CD4-positive, alpha-beta T cell treated with Interleukin-6 for 4 hours (primary cell): ENCODE measurements at places on chromosomes 13 and 19.

GRCh38 chr19:28504727-28505126, 708.2 kb downstream of the UQCRFS1 start:
- no peak for DNase-seq

- peak; percentile 77 for DNase-seq
Measured at GRCh38 chr19:33406521-33407139, 33.1 kb downstream of the CEBPG start.

GRCh38 chr19:31629579-31630363, 280.5 kb upstream of the TSHZ3 start:
- DNase-seq, result no peak

GRCh38 chr13:52158629-52159158, 703 bp downstream of the NEK3 start:
- no peak for DNase-seq
